ENCODE measurements at places on chromosomes 6 and 20. TPM values are rescaled to one million over a fixed set of nuclear protein-coding genes. Genes with fewer than 3 reads are reported as not detected.
A peak's percentile ranks its signal among the peaks of the same experiment; 100 is the strongest.

Gene OR2H1
- total RNA-seq = not detected

Gene POU3F2
- not detected for total RNA-seq

Gene TDRD6
- total RNA-seq = 1.0 TPM

Gene MOXD1
- 24.0 TPM for total RNA-seq

Gene PREP
- total RNA-seq = 32.9 TPM

Gene HLA-F
- total RNA-seq = 157 TPM

Gene OOEP
- 1.2 TPM for total RNA-seq

Gene TRIM40
- not detected for total RNA-seq

GRCh38 chr20:31698243-31698802 lies 24.3 kb downstream of the BCL2L1 start:
- peak overlapping the region; percentile 78 for H3K27ac ChIP-seq

DNA sequence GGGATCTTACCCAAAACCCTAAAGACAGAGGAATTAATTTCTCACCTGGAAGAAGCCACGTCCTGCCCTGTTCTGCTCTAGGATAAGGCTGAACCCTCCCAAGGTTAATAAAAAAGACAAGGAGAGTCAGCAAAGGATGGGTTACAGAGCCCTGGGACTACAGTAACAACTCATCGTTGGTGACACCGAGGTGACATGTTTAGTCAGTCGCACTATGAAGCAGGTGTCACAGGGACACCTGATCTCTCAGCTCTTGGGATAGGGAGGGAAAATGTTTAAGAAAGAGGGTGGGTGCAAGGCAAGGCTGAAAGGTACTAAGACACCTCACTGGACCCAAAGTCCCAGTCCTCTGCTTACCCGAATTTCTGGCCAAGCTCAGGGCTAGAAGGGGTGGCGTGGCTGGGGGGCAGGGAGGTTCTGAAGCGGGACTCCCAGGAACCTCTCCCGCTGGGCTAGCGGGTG lies 562 bp downstream of the MOCS1 start:
- peak overlapping the region; percentile 79 for H3K4me3 ChIP-seq
- H3K27ac ChIP-seq = peak overlapping the region; percentile 89
- no peaks in the 10 kb centered on the region for H3K36me3 ChIP-seq
- no peak for DNase-seq
- H3K4me1 ChIP-seq = peaks cover 24% of the 10 kb centered on the region

GRCh38 chr6:47034926-47035325 lies 7.2 kb downstream of the ADGRF1 start:
- no peak overlapping the region for H3K4me3 ChIP-seq
- peaks cover 24% of the 10 kb centered on the region for H3K4me1 ChIP-seq
- H3K27ac ChIP-seq = no peak overlapping the region
- H3K27me3 ChIP-seq = no peaks in the 10 kb centered on the region
- H3K36me3 ChIP-seq = no peaks in the 10 kb centered on the region

GRCh38 chr6:162217811-162218493 lies 509.6 kb downstream of the PRKN start:
- H3K27me3 ChIP-seq = no peaks in the 10 kb centered on the region
- H3K27ac ChIP-seq = no peak overlapping the region
- no peaks in the 10 kb centered on the region for H3K36me3 ChIP-seq
- no peak for DNase-seq
- H3K4me1 ChIP-seq = no peaks in the 10 kb centered on the region

- no peak overlapping the region for H3K27ac ChIP-seq
- H3K4me3 ChIP-seq = no peak overlapping the region
- no peaks in the 10 kb centered on the region for H3K36me3 ChIP-seq
- H3K27me3 ChIP-seq = no peaks in the 10 kb centered on the region
- DNase-seq = no peak
- H3K4me1 ChIP-seq = peaks cover 30% of the 10 kb centered on the region
Measured at GRCh38 chr20:50043573-50044352, 61.0 kb downstream of the SNAI1 start.

DNA sequence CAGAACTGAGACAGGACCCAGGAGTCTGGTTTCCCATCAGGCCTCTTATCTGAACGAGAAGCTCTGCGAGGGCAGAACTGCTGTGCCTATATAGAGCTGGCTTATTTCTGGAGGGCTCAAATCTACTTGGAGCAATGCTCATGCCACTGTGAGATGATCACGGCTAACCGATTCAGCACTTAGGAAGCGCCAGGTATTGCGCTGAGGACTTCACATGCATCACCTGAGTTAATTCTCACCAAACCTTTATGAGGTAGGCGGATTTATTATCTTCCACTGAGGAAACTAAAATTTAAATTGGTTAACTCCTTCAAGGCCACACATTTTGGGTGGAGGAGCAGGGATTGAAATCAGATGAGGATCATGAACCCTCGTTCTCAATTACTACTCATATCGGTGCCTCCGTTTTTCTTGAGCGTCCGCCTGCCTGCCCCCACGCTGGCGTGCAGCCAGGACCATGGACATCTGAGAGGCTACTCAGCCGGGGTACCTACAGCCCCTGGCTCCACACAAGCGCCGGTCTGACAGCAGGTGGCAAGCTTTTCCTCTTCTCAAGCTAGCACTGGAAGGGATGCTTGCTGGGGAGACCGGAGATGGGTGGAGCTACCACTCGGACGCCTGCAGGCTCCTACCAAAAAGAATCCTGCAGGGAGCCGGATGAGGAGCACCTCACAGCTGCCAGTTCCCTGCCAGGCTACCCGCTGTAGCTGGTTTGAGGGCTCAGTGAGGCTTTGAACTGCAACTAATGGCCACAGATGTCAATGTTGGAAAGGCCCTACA lies 1.0 kb upstream of the PCIF1 start:
- H3K36me3 ChIP-seq = peaks cover 14% of the 10 kb centered on the region
- DNase-seq = peak; percentile 80
- no peaks in the 10 kb centered on the region for H3K27me3 ChIP-seq
- H3K27ac ChIP-seq = peak overlapping the region; percentile 100
- peak overlapping the region; percentile 99 for H3K4me3 ChIP-seq

- H3K27me3 ChIP-seq = no peaks in the 10 kb centered on the region
- peaks cover 24% of the 10 kb centered on the region for H3K4me1 ChIP-seq
- DNase-seq = no peak
Measured at GRCh38 chr20:48921883-48922820, 641 bp downstream of the ARFGEF2 start.

- peaks cover 36% of the 10 kb centered on the region for H3K27me3 ChIP-seq
- no peak for DNase-seq
- H3K4me1 ChIP-seq = no peaks in the 10 kb centered on the region
- H3K36me3 ChIP-seq = no peaks in the 10 kb centered on the region
Measured at GRCh38 chr6:114343782-114344144, 940 bp upstream of the HS3ST5 start.

- no peak overlapping the region for H3K4me3 ChIP-seq
- no peaks in the 10 kb centered on the region for H3K36me3 ChIP-seq
- no peaks in the 10 kb centered on the region for H3K27me3 ChIP-seq
- H3K27ac ChIP-seq = no peak overlapping the region
- no peak for DNase-seq
Measured at GRCh38 chr6:130993292-130993765, 69.7 kb downstream of the EPB41L2 start.

GRCh38 chr6:4366635-4367395 lies 231.4 kb upstream of the ECI2 start:
- no peaks in the 10 kb centered on the region for H3K36me3 ChIP-seq
- no peaks in the 10 kb centered on the region for H3K27me3 ChIP-seq
- no peak overlapping the region for H3K4me3 ChIP-seq
- H3K4me1 ChIP-seq = no peaks in the 10 kb centered on the region

DNA sequence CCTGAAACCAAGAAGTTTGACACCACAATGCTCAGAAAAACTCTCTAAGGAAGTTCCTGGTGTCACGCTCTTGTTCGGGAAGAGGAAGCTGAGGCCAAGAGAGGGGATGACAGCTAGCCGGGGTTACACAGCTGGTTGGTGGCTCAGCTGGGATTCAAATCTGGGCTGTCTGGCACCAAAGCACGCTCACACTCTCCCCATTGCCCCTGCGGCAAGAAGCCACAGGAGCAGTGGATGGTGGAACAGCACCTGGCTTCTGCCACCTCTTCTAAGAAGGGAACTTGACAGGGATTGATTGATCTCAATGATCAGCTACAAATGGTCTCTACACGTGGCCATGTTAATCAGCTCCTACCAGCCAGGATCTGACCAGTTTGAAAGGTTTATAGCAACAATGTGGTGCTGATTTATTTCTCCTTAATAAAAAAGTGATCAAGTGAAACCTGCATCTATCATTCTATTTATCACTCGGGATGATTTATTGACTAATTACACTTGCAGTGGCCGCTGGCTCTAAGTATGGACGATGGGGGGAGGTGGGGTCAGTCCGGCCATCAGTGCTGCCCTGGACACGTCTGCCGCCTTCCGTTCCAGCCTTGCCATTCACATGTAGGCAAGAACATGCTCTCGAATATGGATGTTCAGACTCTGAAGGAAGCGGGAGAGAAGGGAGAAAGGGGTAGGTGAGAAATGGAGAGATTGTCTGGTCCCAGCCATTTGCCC lies 71.9 kb upstream of the TOP1 start:
- H3K27ac ChIP-seq = no peak overlapping the region
- H3K36me3 ChIP-seq = no peaks in the 10 kb centered on the region
- no peak for DNase-seq
- no peak overlapping the region for H3K4me3 ChIP-seq
- no peaks in the 10 kb centered on the region for H3K4me1 ChIP-seq

DNA sequence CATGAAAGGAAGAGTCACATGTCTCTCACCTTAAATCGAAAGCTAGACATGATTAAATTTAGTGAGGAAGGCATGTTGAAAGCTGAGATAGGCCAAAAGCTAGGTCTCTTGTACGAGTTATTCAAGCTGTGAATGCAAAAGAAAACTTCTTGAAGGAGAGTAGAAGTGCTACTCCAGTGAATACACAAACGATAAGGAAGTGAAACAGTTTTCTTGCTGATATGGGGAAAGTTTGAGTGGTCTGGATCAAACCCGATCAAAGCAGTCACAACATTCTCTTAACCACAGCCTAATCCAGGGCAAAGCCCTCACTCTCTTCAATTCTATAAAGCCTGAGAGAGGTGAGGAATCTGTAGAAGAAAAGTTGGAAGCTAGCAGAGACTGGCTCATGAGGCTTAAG lies 1.9 kb upstream of the TPD52L1 start:
- DNase-seq = no peak
- no peak overlapping the region for H3K4me3 ChIP-seq
- H3K27me3 ChIP-seq = no peaks in the 10 kb centered on the region
- H3K27ac ChIP-seq = peak overlapping the region; percentile 40

Data from upper lobe of right lung (tissue), 1 donor.